ENCODE measurements at places on chromosomes 3 and 15.

DNA sequence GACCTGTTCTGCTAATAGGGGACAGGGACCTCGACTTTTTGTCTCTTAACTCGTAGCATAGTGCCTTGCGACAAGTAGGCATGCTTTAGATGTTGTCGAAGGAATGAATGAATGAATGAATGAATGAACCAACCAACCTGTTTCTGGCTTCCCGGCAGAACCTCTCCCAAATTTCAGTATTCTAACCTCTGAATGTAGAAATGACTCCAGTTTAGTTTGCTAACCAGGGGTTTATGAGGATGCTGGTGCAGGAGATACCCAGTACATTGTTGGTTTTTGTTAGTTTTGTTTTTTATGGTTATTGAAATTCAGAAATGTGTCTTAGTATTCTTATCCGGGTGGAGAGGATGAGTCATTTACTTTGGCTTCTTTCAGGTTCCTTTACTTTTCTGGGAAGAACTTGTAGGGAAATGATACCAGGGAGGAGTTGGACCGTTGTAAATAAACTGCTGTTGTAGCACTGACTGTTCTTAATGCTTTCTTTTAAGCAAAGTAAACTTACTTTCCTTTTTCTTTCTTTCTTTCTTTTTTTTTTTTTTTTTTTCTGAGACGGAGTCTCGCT is 29.6 kb upstream of the EHHADH start:
- DNase-seq, result peak; percentile 12

- peak; percentile 71 for DNase-seq
Observed at GRCh38 chr3:52055537-52056351, 627 bp downstream of the DUSP7 start.

GRCh38 chr3:8416965-8417364 is 84.7 kb upstream of the LMCD1 start:
- DNase-seq, result peak; percentile 51

DNA sequence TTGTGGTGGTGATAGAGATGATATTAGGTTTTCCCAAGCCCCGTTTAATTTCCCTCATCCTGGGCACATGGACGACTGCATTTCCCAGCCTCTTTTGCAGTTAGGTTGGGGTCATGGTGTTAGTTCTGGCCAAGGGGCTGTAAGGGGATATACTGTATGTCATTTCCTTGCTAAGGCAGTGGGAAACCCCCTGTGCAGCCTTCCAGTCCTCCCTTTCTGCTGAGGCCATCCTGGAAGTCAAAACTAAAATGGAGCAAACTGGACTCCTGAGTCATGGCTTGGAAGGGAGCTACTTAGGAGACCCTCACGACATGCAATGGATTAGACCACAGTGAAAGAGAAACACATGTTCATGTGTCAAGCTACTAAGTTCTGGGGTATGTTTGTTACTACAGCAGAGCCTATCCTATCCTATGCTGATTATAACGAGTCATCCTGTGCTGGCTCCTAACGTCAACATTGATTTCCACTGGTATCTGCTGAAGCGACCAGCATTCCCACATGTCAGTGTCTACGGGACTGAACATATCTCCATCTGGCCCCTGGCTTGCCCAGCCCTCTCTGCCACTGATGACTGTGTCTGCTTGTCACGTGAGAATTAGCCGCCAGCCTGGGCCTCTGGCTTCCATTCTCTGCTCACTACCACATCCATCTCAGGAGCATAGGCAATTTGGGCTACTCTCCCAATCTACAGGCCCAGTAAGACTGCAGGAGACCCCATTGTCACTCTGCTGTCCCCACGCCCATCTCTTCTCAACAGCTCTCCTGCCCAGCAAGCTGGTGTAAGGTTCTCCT is 85.6 kb upstream of the MEF2A start:
- DNase-seq, result no peak

GRCh38 chr3:54304877-54305276 is 182.5 kb downstream of the CACNA2D3 start:
- DNase-seq, result no peak

DNA sequence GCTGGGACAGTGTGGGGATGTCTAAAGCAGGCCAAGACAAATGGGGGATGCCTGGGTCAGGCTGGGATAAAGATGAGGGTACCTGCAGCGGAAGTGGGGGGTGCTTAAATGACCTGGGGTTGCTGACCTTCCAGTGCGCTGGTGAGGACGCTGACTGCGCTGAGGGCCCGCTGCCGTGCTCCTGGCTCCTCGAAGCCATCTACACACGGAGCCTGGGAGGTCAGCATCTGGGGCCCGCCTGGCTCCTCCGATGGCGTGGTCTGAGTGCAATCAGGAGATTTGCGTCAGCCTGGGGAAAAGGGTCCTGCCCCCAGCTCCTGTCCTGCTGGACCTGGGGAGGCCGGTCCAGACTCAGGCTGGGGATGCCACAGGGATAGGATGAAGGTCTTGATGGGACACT is 50.7 kb downstream of the SCN5A start:
- DNase-seq, result no peak

GRCh38 chr3:81936817-81937216 is 175.4 kb upstream of the GBE1 start:
- DNase-seq, result no peak

GRCh38 chr3:64901522-64901885 is 213.7 kb upstream of the ADAMTS9 start:
- peak; percentile 42 for DNase-seq

GRCh38 chr3:62722344-62722743 is 152.9 kb downstream of the CADPS start:
- DNase-seq, result no peak

DNA sequence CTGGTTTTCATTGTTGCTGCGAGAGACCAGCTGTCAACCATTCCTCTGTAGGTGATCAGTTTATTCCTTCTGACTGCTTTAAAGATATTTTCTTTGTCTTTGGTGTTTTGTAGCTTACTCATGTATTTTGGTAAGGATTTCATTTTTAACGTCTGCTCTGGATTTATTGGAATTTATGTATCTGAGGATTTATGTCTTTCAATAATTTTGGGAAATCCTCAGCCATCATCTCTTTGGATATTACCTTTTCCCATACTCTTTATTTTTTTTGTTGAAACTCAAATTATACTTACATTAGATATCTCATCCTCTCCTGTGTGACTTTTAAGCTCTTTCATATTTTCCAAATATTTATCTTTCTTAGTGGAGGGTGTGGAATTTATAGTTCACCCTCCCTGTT is 62.7 kb upstream of the COL8A1 start:
- DNase-seq, result no peak

DNA sequence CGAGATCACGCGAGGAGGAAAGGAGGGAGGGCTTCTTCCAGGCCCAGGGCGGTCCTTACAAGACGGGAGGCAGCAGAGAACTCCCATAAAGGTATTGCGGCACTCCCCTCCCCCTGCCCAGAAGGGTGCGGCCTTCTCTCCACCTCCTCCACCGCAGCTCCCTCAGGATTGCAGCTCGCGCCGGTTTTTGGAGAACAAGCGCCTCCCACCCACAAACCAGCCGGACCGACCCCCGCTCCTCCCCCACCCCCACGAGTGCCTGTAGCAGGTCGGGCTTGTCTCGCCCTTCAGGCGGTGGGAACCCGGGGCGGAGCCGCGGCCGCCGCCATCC is 1.1 kb upstream of the SETD5 start:
- DNase-seq, result peak; percentile 96

- peak; percentile 57 for DNase-seq
Observed at GRCh38 chr3:48561045-48561736, 2.4 kb downstream of the UCN2 start.

GRCh38 chr15:84811151-84811550 is 6.0 kb upstream of the ALPK3 start:
- DNase-seq, result no peak

DNA sequence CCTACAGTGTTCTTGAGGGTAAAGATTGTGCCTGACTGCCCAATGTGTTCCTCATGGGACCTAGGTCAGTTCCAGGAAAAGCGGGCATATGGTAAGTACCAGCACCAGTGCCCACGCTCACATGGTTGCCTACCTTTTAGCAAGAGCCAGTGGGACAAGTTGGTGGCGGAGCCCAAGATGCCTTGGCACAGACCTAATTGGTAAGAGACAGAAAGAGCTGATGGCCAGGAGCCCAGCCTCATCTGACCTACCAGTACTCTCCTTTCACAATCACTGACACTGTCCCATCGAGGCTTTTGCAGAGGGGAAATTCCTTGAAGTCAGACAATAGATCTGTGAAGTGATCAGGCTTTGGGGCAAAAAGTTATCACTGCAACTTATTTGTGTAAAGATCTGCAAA is 98.4 kb upstream of the BCL6 start:
- DNase-seq, result no peak

- no peak for DNase-seq
Observed at GRCh38 chr3:110436209-110436608, 635.4 kb upstream of the NECTIN3 start.

- DNase-seq, result no peak
Observed at GRCh38 chr15:79007066-79007465, 62.2 kb upstream of the CTSH start.

DNA sequence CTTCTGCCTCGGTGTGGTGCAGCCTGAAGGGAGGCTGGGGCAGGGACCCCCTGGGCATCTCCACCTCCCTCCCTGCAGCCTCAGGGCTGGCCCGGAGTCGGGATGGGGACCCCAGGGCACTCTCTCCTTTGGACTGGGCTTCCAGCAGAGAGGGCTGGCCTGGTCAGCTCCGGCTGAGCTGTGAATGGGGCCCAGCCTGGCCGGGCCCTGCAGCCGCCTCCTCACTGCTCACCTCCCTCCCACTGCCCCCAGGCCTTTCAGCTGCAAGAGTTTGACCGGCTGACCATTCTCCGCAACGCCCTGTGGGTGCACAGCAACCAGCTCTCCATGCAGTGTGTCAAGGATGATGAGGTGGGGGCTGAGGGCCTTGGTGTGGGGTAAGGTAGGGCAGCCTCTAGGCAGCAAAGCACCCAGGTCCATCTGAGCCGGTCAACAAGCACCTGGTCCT is 36.0 kb downstream of the PSTPIP1 start:
- DNase-seq, result no peak

- peak; percentile 43 for DNase-seq
Observed at GRCh38 chr3:45817831-45818522, 21.6 kb upstream of the SLC6A20 start.

- peak; percentile 83 for DNase-seq
Observed at GRCh38 chr3:59425371-59425770, 375.5 kb upstream of the CFAP20DC start.

- no peak for DNase-seq
Observed at GRCh38 chr3:191641789-191642188, 180.8 kb downstream of the PYDC2 start.

DNA sequence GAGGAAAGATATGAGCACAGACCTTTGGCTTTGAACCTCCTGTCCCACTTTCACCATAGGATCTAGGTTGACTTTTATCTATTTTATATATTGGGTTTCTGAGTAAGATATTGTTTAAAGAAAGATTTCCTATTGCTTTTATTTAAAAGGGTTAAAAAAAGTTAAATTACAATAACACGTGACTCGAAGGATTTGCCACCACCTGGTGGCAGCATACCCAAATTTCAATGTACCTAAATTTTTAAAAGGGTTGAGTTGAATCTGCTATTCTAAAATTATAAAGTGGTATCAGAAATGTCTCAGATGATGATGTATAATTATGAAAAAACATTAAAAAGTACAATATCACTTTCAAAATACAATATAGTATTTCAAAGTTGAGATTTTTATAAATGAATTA is 368.4 kb downstream of the MECOM start:
- no peak for DNase-seq

DNA sequence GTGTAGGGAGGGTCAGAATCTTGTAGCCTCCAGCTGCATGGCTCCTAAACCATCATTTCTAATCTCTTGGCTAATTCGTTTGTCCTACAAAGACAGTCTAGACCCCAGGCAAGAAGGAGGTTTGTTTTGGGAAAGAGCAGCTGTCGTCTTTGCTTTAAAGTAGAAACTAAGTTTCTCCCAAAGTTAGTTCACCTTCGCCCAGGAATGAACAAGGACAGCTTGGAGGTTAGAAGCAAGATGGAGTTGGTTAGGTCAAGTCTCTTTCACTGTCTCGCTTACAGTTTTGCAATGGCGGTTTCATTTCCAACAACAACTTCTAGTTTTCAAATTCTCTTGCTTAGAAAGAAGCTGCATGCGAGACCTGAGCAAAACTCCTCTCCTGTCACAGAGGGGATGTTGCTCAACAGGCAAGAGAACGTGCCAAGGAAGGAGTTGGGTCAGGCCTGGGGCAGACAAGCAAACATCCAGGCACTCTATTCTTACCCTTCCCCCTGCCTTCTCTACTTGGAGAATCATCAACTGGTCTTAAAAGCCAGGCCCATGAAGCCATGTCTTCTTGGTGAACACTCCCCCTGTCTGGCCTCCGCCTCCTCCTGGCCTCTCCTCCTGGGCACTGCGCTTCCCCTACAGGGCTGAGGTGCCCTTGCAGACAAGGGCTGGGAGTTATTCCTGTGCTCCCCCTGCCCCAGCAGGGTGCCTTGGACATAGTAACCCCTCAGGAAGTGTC is 57.6 kb downstream of the TMEM44 start:
- DNase-seq, result peak; percentile 11

GRCh38 chr3:188352196-188352927 is 198.4 kb downstream of the LPP start:
- no peak for DNase-seq

GRCh38 chr3:186719945-186720739 is 3.0 kb downstream of the KNG1 start:
- DNase-seq, result no peak

DNA sequence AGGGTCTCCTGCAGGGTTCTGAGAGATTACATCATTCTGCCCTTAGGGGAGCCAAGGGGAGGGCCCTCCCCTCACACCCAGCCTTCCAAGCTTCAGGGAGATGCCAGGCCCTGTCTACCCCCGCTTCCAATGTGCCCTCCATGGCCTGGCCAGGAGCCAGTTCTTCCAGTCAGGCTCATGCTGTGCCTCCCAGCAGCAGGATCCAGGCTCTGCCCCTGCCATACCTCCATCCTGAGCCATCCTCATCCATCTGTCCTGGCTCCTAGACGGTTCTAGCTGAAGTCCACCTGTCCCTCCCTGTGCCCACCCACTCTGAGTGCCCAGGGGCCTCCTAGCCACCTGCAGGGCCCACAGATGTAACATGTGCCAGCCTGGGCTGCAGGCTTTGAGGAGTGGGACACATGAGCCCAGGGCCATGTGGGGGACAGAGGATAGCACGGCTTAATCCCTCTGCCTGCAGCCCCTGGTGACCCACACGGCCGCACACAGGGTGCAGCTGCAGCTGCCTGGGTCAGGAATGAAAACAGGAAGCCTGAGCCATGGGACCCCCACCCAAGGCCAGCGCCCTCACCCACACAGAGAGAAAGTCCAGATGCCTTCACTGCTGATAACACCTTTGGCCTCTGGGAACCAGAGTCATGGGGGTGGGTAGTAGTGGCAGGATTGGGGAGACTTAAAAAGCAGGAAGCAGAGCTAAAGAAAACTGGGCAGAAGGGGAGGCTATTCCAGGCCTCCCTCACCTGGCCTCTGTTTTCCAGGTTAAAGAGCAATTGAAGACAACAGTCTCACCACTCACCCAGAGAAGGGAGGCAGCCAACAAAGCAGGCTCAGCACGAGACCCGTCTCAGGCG is 11.8 kb downstream of the PLCD1 start:
- DNase-seq, result no peak

All from adipocyte (in vitro differentiated cells).